ENCODE measurements at places on chromosomes 2 and 18.

DNA sequence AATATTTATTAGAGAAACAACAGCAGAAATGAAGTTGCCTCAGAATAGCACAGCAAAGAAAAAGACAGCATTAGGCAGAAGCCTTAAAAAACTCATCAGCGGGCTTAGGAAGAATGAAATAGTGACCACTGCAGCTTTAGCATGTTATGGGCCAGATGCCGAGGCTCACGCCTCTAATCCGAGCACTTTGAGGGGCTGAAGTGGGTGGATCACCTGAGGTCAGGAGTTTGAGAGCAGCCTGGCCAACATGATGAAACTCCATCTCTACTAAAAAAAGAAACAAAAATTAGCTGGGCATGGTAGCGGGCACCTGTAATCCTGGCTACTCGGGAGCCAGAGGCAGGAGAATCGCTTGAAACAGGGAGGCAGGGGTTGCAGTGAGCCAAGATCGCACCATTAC, 32.4 kb downstream of the AP1S3 start:
- no peak for DNase-seq

GRCh38 chr2:121408641-121409040, 122.0 kb upstream of the RNU4ATAC start:
- DNase-seq, result no peak

DNA sequence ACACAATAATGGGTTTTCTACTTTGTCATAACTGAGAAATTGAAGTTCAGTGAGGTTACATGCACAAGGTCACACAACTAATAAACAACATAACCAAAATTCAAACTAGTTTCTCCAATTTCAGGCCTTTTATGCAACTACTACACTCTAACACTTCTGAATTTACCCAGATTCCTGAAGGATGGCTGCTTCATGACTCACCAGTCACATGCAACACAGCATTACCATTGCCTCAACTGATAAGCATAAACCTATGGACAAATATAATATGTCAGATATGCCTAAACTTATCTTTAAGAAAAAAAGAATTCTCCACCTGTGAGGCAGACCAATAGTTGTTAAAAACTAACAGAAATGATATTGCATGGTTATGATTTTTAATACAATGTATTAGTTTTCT, 586.5 kb upstream of the SLC8A1 start:
- no peak for DNase-seq

- DNase-seq, result no peak
Observed at GRCh38 chr2:72291059-72291458, 143.4 kb upstream of the CYP26B1 start.

DNA sequence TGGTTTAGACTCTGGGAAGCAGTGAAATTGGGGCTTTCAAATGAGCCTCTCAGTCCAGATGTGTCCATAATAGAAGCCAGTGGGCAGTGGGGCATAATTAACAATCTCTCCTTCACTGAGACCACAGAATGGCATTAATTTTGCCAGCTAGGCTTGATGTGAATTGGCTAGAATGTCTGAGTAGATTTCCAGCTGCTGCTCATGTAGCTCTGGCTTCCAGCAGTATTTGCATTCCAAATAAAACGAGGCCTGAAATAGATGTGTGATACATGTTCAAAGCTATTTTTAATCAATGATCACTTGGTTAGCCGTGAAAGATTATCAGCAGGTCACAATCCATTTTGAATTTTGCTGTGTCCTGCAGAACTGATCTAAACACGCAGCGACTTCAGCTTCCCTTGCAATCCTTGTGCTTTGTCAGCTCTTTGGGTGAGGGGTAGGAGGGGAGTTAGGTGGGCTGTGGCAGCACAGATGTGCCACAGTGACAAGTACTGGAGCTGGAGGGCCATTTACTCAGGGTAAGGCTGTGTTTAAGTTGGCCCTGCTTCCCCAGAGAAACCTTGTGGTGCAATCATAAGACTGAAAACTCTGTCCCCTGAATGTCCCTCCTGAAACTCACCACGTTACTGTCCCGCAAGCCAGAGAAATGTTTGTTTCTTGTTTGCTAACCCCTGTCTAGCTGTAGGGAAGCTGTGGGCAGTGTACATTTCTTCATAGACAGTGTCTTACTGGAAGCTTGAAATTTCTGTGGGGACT, 56.9 kb upstream of the TMEM178A start:
- DNase-seq, result no peak

- DNase-seq, result peak; percentile 25
Observed at GRCh38 chr2:102618452-102619413, 620 bp upstream of the SLC9A2 start.

- no peak for DNase-seq
Observed at GRCh38 chr18:44452346-44452745, 228.3 kb upstream of the SETBP1 start.

- DNase-seq, result no peak
Observed at GRCh38 chr2:7845332-7845731, 836.5 kb upstream of the ID2 start.

DNA sequence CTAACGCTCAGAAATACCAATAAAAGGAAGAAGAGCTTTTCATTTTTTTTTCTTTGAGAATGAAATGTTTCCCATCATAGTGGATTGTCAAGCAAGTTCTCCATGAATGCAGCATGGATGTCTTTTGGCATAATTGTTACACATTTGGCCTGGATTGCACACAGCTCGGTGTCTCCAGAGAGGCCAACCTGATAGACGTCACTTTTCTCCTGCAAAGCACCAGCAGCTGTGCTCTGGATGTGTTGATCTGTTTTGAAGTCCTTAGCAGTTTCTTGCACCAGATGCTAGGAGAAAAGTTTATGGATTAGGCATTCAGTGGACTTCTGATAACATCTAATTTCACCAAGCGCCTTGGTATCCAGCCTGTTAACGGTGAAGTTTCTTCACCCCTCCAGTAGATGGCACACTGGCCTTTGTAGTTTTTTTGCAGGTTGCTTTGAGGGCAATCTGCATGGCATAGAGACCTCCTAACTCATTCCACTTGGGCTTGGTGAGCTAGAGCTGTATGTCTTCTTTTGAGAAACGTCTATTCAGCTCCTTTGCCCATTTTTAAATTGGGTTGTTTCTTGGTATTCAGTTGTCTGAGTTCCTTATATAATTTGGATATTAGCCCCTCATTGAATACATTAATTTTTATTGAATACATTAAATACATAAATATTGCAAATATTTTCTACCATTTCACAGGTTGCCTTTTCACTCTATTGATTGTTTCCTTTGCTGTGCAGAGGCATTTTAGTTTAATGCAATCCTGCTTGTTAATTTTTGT, 59.7 kb downstream of the PTH2R start:
- DNase-seq, result peak; percentile 63

GRCh38 chr2:113057117-113057516, 1.9 kb upstream of the IL36RN start:
- DNase-seq, result no peak

GRCh38 chr2:75853436-75853835, 142.7 kb upstream of the GCFC2 start:
- no peak for DNase-seq

DNA sequence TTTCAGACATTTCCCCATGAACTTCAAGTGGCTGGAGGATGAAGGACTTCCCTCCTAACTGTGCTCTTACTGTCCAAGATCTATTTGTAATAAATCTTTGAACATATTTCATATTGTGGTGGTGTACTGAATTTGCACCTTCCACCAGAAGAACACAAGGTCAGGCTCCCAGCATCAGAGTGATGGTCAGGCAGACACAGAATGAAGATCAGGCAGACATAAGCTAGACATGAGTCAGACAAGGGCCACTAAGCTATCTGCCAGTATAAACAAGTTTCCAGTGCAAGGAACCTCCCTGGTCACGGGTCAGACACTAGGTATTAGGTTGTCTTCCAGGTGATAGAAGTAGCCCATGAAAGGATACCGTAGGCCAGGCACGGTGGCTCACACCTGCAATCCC, 20.0 kb downstream of the AQP12B start:
- DNase-seq, result no peak

GRCh38 chr2:200538139-200538538, 12.1 kb downstream of the SGO2 start:
- DNase-seq, result no peak

- no peak for DNase-seq
Observed at GRCh38 chr2:148906124-148906523, 31.1 kb downstream of the KIF5C start.

GRCh38 chr2:3216841-3217495, 160.7 kb downstream of the EIPR1 start:
- no peak for DNase-seq

- no peak for DNase-seq
Observed at GRCh38 chr2:68730828-68731227, 3.8 kb upstream of the ARHGAP25 start.

DNA sequence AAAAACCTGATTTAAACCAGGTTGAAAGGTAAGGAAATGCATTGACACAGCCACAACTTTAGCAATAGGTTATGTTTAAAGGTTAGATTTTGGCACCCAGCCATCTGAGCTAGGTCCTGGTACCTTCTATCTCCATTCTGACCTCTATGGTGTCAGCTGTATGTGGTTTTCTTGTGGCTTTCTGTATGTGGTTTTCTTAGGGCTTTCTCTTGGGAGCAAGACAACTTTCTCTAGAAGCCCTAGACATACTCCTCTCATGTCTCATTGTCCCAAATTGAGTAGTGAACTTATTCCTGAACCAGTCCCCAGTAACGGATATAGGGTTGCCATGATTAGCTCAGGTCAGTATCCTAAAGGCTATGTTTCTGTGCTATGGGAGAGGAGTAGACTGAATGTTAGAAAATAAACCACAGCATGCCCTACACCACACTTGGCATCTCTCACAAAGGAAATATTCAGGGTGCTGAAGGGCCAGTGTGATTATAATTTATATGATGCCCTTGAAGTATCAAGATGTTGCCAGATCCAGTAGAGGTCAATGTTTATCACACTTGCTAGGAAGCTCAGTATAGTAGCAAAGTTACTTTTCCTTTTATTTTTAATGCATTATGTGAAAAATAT, 176.1 kb downstream of the CAPN13 start:
- DNase-seq, result no peak

DNA sequence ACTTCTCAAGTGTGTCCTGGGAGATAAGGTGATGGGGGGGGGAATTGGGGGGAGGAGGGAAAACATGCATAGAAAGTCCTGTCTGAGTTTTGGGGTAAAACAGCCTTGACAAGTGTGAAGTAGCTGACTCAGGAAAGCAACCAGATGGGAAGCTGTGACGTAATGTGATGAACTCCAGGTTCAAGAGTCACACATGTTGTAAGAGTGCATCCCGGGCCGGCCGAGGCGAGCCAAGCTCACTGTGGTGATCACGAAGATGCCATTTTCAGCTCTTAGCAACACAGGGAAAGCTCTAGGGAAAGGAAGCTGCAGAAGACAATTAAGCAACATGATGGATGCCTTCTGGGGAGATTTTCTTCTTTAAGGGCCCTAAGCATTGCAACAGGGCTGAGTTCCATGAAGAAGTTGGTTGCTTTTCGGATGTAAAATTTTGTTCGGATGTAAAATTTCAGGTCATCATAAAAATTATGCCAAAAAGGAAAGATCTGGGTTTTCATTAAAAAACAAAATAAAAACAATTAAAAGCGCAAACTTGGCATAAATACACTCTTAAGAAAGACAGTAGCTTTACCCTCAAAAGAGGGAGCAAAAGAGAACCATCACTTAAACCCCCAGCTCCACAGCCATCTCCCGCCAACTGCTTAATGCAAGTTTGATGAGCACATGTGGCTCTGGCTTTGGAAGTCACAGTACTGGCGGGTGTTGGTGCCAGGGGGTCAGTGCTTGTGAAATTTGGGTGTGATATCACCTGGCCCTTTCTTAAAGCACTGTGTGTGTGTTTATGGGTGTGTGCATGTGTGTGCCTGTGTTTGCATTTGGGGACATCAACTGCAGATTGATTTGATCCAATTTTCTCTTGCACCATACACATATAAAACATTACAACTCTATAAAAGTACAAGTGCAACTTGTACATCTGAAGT, 19.1 kb downstream of the SERTAD2 start:
- no peak for DNase-seq

DNA sequence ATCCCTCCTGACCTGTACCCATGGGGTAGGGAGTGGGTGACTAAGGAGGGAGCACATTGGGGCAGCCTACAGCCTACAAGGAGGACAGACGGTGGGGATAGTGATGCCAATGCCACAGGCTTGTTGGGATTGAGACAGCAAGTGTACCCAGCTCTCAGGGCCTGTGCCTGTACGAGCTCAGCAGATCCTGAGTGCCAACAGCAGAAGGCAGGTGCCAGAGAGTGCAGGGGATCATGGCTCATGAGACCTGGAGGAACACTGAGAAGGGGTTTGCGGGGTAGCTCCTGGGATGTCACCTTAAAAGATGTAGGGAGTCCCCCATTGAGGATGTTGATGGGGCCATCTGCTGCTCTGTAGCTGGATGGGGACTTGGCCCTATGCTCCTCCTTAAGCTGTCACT, 10.3 kb upstream of the SNED1 start:
- DNase-seq, result no peak

DNA sequence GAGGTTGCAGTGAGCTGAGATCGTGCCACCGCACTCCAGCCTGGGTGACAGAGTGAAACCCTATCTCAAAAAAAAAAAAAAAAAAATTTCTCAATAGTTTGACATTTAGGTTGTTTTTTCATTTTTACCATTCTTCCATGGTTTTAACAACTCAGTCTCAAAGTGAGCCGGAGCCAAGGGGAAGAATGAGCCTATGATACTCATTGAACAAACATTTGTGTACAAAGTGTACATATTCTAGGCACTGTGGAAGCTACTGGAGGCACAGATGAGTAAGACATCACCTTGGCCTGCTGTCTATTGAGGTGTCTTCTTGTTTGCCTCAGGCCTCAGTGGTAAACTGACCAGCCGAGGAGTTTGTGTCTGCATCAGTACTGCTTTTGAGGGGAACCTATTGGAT, 21.9 kb downstream of the CENPO start:
- DNase-seq, result no peak

DNA sequence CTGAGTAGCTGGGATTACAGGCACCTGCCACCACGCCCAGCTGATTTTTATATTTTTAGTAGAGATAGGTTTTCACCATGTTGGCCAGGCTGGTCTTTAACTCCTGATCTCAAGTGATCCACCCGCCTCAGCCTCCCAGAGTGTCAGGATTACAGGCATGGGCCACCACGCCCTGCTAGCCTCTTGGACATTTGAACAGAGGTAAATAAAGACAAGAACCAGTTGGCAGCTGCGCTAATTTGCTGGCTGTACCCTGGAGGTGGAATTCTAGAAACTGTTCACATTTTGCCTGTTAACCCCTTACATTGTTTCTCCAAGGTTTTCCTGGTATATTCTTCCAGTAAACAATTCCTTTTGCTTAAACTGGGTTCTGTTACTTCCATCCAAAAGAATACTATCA, 132.9 kb downstream of the CDH2 start:
- DNase-seq, result no peak
